ENCODE measurements at places on chromosomes 13 and 19.

- DNase-seq, result no peak
These were observed 167.6 kb downstream of the PTPRS start for GRCh38 chr19:5172859-5173630.

- no peak for DNase-seq
These were observed 67.6 kb downstream of the UFM1 start for GRCh38 chr13:38417241-38417640.

- DNase-seq, result peak; percentile 67
These were observed 16.9 kb upstream of the BTBD2 start for GRCh38 chr19:2032296-2032941.

GRCh38 chr13:93151277-93151676 lies 75.3 kb upstream of the GPC6 start:
- DNase-seq, result no peak

DNA sequence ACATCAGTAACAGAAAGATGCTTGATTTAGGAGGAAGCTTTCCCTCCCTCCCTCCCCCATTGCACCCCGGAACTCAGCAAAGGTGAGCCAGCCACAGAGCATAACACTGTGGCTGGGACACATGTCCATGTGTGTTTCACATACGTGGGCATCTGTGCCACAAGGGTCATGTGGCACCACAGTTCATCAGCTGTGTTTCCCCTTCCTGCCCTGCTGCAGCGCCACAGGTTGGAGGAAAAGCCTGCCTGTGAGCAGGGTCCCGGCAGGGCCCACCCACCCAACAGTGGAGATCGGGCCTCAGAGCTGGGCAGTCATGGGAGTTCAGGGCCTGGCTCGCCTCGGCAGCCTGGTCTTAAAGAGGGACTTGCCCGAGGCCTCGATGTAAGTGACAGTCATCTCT lies 2.8 kb downstream of the ACP5 start:
- no peak for DNase-seq

GRCh38 chr19:2016041-2016807 lies 710 bp upstream of the BTBD2 start:
- DNase-seq, result no peak

DNA sequence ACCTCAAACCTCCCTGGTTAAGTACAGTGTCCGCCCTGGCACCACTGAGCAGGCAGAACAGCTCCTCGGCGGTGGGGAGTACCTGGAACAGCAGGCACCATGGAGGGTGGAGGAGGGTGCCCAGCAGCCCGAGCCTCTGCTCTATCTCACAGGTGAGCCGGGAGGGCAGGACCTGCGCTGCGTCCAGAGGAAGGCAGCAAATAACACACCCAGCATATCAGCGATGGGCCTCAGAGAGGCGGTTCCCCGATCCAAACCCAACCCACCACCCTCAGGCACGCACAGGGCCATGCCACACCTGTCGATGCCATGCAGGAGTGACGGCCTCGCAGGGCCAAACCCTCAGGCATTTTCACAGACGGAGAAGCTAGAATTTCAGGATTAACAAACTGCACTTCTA lies 11.8 kb downstream of the PEPD start:
- DNase-seq, result no peak

DNA sequence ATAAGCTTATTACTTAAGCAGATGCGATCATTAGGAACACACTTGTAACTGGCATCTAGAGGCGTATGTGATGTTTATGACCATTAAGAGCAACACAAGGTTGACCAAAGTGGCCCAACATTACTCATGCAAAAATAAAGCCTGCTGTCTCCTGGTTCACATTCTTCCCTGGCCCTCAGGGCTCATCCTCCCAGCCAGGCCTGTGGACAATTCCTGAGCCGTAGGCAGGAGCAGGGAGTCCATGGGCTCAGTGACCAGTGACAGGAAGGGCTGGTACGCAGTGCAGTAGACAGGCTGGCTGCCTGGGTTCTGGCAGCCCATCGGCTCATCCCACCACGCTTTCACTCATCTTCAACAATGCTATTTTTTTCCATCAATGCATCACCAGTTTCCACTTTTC lies 106.0 kb downstream of the STK24 start:
- no peak for DNase-seq

- no peak for DNase-seq
These were observed 1.3 kb upstream of the GJB2 start for GRCh38 chr13:20193907-20194631.

- no peak for DNase-seq
These were observed 12.1 kb downstream of the UFM1 start for GRCh38 chr13:38361542-38362262.

GRCh38 chr13:98476538-98476966 lies 100.4 kb downstream of the STK24 start:
- DNase-seq, result no peak

- no peak for DNase-seq
These were observed 52.2 kb downstream of the SPATA13 start for GRCh38 chr13:24212674-24213073.

GRCh38 chr19:30551271-30551670 lies 179.1 kb downstream of the ZNF536 start:
- DNase-seq, result no peak

DNA sequence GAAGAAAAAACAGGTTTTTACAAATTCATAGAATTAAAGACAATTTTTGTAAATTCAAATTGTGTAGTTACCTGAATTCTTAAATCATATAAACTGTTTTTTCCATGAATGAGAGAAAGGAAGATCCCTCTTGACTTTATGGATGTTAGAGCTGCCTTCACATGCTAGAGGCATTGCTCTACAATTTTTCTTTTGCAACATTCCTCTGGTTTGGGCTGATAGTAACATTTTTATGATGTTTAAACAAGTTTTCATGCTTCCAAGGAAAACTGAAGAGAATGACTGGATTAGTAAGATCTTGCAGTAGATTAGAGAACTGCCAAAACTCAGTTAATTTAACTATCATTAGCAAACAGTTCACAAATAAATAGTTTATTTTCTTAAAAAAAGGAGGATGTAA lies 250.6 kb downstream of the GPC6 start:
- DNase-seq, result no peak

GRCh38 chr13:42656958-42657357 lies 83.0 kb downstream of the TNFSF11 start:
- no peak for DNase-seq

- no peak for DNase-seq
These were observed 2.3 kb upstream of the EIF3G start for GRCh38 chr19:10122045-10122444.

DNA sequence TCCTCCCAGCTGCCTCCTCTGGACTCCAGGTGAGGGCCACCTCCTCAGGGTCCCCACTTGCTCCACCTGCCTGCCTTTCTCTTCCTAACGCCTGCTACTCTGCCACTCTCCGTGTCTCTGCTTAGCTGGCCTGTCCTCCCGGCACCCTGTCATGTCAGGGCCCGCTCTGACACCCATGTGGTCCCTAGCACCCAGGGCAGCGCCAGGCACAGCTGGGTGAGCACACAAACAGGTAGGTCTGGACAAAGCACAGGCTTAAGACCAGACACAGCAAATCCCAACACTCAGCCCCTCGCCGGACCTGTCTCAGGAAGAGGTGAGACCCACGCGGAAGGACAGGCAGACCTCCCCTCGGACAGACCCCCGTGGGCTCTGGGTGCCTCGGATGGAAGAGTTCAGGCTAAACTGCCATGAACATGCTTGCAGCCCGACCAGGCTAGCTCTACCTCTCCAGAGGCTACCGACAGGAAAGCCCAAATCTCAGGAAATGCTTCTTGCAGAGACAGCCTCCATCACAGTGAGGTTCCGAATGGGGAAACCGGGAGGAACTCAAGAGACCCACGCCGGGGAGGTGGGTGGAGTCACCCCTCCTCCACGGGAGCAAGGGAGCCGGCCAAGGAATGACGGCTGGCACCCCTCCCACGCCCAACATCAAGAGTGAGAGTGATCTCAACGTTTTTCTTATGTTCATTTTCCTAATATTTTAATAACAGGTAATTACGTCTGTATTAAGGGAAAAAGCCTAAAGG lies 12.5 kb downstream of the ZNF787 start:
- DNase-seq, result no peak

GRCh38 chr19:58325311-58326022 lies 1.3 kb upstream of the ZSCAN22 start:
- DNase-seq, result no peak

DNA sequence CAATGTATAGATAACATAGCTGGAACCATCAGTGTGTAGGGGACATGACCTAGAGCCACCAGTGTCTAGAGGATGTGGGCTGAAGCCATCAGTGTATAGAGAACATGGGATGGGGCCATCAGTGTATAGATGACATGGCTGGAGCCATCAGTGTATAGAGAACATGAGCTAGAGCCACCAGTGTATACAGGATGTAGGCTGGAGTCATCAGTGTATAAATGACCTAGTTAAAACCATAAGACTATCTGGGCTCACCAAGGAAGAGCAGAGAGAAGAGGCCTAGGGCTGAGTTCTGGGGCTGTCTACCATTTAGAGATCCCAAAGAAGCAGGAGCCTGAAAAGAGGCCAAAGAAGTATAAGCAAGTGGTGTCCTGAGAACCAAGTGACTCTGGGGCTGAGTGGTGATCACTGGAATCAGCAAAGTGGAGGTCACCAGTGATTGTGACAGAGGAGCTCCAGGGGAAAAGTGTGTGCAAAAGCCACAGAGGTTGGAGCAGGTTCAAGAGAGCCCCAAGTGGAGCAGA lies 41.0 kb downstream of the RFX2 start:
- DNase-seq, result no peak

DNA sequence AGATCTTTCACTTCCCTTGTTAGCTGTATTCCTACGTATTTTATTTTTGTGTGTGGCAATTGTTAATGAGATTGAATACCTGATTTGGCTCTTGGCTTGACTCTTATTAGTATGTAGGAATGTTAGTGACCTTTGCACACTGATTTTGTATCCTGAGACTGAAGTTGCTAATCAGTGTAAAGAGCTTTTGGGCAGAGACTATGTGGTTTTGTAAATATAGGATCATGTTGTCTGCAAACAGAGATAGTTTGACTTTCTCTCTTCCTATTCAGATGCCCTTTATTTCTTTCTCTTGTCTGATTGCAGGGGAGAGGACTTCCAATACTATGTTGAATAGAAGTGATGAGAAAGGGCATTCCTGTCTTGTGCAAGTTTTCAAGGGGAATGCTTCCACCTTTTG lies 160.3 kb upstream of the PCDH20 start:
- no peak for DNase-seq

Data from NCI-H2107 (cell line).